Upper lobe of left lung (tissue), 6 donors: ENCODE measurements at places on chromosomes 1 and 21. TPM values are rescaled to one million over a fixed set of nuclear protein-coding genes. Genes with fewer than 3 reads are reported as not detected.
A peak's percentile ranks its signal among the peaks of the same experiment; 100 is the strongest.

DNA sequence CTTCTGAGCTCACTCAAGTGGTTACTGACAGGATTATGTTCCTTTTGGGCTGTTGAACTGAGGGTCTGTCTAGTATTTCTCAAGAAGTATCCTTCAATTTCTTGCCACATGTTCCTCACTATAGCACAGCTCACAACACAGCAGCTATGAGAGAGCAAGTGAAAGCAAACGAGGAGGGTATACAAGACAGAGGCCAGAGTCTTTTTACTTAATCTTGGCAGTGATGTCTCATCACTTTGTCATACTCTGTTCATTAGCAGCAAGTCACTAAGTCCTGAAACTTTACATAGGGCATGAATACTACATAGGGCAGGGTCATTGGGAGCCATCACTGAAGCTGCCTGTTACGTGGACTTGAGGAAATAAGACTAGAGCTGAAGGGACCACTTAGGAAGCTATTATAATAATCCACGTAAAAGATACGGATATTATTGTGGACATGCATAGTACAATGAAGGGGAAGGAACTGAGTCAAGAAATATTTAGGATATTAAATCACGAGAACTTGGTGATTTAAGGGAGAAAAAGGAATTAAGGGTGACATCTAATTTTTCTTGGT lies 63.7 kb downstream of the SLC30A7 start:
- H3K4me3 ChIP-seq: no peak overlapping the region
- no peaks in the 10 kb centered on the region for H3K36me3 ChIP-seq
- H3K27me3 ChIP-seq: no peaks in the 10 kb centered on the region
- no peaks in the 10 kb centered on the region for H3K4me1 ChIP-seq
- no peak for DNase-seq

- H3K4me1 ChIP-seq: peaks cover 8% of the 10 kb centered on the region
- peak; percentile 90 for DNase-seq
- no peaks in the 10 kb centered on the region for H3K27me3 ChIP-seq
These were observed 26.5 kb upstream of the PLA2G2C start for GRCh38 chr1:20212685-20213331.

- peak overlapping the region; percentile 64 for H3K27ac ChIP-seq
- no peaks in the 10 kb centered on the region for H3K36me3 ChIP-seq
- H3K4me3 ChIP-seq: no peak overlapping the region
- H3K27me3 ChIP-seq: no peaks in the 10 kb centered on the region
- peaks cover 14% of the 10 kb centered on the region for H3K4me1 ChIP-seq
These were observed 29.7 kb upstream of the FMOD start for GRCh38 chr1:203380420-203381150.

Gene IGSF5
- total RNA-seq: not detected

DNA sequence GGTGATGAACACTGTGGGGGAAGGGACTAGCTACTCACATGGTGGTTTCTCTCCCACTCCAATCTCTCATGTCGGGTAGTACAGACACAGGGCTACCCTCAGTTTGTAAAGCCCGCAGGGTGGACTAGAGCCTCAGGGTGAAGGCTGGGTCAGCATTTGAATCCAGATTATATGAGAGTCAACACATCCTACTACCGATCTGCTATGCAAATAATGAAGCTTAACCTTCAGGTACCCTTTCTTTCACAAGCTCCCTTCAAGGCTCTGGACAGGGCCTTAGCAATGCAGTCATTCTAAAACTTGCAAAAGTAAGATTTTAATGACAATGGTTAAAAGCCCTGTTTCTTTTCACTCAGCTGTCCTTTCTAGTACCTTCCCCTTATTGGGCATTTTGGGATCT lies 5.5 kb upstream of the ZBED6 start:
- no peaks in the 10 kb centered on the region for H3K36me3 ChIP-seq
- DNase-seq: no peak
- H3K4me1 ChIP-seq: no peaks in the 10 kb centered on the region
- no peak overlapping the region for H3K4me3 ChIP-seq
- H3K27ac ChIP-seq: no peak overlapping the region

DNA sequence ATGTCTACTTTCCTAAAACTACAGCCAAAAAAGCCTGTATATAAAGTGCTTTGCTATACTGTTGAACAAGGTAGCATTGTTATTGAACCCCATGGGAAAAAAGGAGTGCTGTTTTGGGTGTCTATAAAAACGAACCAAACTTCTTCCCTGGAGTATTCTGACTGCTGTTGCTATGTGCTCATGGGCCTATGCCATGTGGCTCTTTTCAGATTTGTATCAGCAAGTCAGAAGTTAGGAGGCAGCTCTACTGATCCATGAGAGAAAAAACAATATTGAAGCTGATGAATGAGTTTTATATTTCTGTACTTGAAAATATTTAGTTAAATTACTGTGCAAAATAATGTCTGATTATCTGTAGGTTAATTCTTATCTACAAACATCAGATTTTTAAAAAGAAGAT lies 66.5 kb downstream of the ADGRL2 start:
- no peaks in the 10 kb centered on the region for H3K36me3 ChIP-seq
- no peaks in the 10 kb centered on the region for H3K4me1 ChIP-seq
- H3K4me3 ChIP-seq: no peak overlapping the region
- H3K27me3 ChIP-seq: no peaks in the 10 kb centered on the region
- no peak for DNase-seq

DNA sequence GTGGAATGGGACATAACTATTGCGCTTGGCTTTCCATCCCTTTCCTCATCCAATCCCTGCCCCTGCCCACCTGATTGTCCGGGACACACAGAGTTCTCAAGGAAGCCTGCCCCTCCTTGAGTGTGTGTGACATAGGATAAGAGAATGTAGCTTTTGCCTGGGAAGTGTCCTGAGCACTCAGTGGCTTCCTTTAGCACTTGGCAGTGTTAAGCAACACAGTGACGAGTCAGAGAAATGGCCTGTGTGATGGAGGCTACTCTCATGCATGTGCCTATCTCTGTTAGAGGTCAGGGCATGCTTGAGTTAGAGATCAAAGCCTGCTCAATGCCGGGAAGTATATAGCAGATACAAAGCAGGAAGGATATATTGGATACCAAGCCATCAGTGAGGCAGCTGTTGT lies 289.5 kb downstream of the SIPA1L2 start:
- no peaks in the 10 kb centered on the region for H3K36me3 ChIP-seq
- no peak overlapping the region for H3K27ac ChIP-seq
- DNase-seq: no peak

Gene UTS2
- not detected for total RNA-seq

DNA sequence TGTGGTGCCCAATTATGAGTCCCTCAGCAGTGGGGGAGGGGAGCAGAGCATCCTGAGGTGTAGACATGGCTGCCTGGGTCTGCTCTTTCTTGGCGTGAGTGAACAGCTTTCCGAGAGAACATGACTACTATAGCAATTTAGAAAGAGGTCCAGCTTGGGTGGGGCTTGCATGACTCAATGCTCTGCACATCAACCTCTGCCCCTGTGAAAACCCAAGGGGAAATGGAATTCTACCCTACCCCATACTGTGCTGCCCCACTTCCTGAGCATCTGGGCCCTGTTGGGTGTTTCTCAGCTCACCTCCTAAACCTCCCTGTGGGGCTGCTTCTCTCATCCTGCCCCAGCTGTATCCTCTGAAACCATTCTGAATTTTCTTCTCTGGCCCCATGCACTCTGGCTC lies 8.2 kb upstream of the AZIN2 start:
- no peaks in the 10 kb centered on the region for H3K36me3 ChIP-seq
- no peak for DNase-seq
- no peaks in the 10 kb centered on the region for H3K27me3 ChIP-seq
- no peak overlapping the region for H3K27ac ChIP-seq
- H3K4me1 ChIP-seq: no peaks in the 10 kb centered on the region

DNA sequence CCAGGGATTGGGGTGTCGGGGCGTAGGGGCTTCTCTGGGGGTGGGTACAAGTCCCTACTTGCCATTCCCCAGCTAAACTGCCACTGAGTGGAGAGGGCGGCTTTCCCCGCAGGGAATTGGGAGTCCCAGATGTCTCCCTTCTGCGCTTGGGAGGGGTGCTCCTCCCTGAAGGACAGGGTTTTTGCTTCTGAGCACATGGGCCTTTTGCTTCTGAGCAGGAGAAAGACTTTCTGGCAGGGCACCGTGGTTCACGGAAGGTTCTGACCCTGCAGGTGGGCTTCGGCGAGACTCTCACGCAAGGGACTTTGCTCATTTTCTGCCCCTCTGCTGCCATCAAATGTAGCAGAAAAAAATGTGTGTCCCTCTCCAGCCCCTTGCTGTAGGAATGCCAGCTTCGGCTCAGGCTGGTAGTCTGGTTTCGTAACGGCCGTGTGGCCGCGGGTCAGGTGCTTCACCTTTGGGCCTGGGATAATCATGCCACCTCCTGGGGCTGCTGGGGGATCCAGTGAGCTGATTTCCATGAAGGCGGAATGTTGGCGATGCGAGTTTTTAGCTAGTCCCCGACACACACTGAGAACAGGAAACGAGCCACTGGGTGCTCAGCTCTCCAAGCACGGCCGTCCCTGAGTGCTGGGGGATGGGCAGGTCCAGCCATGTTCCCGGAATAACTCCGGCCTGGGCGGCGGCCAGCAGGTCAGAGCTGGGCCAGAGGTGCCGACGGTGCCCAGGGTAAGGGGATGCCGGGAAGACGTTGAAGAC lies 364.0 kb downstream of the CAMTA1 start:
- peak overlapping the region; percentile 1 for H3K27ac ChIP-seq
- peak; percentile 75 for DNase-seq
- no peaks in the 10 kb centered on the region for H3K27me3 ChIP-seq

- no peaks in the 10 kb centered on the region for H3K36me3 ChIP-seq
- H3K27me3 ChIP-seq: no peaks in the 10 kb centered on the region
- no peak overlapping the region for H3K4me3 ChIP-seq
- DNase-seq: no peak
- no peaks in the 10 kb centered on the region for H3K4me1 ChIP-seq
These were observed 33.2 kb upstream of the SERBP1 start for GRCh38 chr1:67463298-67463955.

- no peaks in the 10 kb centered on the region for H3K4me1 ChIP-seq
- no peak overlapping the region for H3K27ac ChIP-seq
- peaks cover 30% of the 10 kb centered on the region for H3K36me3 ChIP-seq
- no peaks in the 10 kb centered on the region for H3K27me3 ChIP-seq
These were observed 19.0 kb downstream of the GART start for GRCh38 chr21:33522953-33523349.
